Fibroblast of villous mesenchyme (primary cell): ENCODE measurements at places on chromosomes 5 and 9. TPM values are rescaled to one million over a fixed set of nuclear protein-coding genes. Genes with fewer than 3 reads are reported as not detected.

GRCh38 chr5:27450607-27451006, 412.2 kb upstream of the CDH9 start:
- no peak for DNase-seq

DNA sequence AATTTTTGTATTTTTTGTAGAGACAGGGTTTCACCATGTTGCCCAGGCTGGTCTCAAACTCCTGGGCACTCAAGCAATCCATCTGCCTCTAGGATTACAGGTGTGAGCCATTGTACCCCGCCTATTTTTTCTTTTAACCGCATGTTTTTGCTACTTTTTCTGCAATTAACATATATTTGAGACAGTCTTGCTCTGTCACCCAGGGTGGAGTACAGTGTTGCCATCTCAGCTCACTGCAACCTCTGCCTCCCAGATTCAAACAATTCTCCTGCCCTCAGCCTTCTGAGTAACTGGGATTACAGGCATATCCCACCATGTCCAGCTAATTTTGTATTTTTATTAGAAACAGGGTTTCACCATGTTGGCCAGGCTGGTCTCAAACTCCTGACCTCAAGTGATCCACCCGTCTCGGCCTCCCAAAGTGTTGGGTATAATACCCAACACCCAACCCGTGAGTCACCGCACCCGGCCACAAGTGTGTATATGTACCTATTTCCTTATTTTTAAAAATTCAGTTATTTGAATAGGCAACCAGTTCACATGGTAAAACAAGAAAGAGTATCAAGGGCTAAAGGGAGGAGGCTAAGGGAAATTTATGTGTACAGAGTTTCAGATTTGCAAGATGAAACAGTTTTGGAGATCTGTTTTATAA, 13.3 kb downstream of the PHAX start:
- no peak for DNase-seq

GRCh38 chr5:87435144-87435694, 22.5 kb upstream of the CCNH start:
- no peak for DNase-seq

- no peak for DNase-seq
Measured at GRCh38 chr5:43113546-43113945, 7.2 kb upstream of the ZNF131 start.

The CMBL gene
- total RNA-seq = 4.2 and 8.2 TPM in 2 replicates

- DNase-seq = no peak
Measured at GRCh38 chr9:111349766-111350165, 19.7 kb upstream of the OR2K2 start.

DNA sequence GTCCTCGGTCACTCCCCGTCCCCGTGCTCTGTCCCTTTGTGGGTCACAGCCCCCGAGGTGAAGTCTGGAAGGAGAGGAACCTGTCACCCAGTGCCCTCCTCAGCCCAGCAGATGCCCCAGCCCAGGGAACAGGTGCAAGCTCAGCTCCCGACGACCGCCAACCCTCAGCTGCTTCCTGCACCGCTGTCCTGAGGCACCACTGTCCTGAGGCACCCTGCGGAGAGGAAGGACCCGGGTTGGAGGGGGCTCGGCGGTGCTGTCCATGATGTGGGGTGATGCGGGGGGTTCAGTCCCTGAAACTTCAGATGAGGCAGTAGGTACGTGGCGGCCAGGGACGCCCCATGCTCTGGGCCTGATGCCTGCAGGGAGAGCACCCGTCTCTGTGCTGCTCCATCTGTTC, 81.4 kb downstream of the COL5A1 start:
- DNase-seq = no peak

DNA sequence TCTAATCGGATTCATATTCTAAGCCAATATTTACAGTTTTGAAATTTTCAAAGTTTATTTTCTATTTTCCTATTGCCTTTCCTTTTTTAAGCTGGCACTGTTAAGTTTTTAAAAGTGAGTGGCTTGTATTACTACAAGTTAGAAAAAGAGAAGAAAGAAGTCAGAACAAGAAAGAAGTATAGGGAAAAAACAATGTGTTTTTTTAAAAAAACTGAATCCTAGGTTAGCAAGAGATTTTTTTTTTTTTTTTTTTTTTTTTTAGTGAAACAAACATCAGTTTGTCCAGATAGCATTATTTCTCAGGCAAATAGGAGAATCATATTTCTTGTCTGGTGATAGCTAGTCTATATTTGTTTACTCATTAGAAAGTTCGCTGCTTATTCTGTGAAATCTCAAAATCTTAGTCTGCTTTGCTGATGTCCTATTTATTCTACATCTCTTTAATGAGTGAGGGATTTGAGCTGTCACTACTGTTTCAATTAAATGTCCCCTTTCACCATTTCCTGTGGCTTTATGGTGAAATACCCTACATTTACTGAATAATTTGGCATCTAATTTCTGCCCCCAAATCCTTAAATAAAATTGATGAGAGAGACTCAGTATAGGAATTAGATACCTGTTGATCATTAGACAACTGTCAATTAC, 19.1 kb upstream of the LMNB1 start:
- no peak for DNase-seq

- DNase-seq = no peak
Measured at GRCh38 chr5:59559847-59560246, 333.7 kb downstream of the PDE4D start.

GRCh38 chr9:79250806-79251205, 321.0 kb upstream of the TLE4 start:
- no peak for DNase-seq

DNA sequence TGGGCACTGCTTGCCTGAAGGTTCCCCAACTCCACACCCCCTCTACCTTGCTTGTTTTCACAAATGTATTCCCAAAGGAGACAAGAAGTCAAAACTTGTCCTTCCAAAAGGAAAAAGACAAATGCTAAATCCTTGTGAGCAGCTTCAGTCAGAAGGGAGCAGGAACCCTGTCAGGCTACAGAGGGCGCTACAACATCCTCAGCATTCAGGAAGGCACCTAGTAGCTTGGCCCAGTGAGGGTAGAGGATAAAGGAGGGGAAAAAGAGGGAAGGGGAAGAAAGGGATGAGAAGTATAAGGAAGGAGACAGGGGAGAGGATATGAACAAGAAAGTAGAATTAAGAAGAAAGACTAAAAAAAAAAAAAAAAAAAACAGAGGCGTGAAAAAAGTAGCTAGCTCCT, 97.5 kb downstream of the MLLT3 start:
- DNase-seq = no peak

DNA sequence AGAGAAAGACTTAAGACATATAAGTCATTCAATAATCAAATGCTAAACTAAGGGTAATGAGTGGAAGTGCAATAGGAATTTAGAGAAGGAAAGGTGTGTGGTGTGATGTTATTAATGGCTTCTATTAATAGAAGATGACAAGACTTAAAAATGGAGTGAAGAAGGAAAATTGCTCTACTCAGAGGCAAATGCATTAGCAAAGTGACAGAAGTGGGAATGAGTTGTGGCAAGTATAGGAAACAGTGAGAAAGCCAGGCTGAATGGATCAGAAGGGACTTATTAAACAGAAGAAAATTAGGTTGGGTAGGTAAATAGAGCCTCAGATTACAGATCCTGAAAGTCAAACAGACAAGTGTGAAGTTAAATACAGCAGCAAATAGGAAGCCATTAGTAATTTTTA, 5.7 kb downstream of the SKIC3 start:
- no peak for DNase-seq

DNA sequence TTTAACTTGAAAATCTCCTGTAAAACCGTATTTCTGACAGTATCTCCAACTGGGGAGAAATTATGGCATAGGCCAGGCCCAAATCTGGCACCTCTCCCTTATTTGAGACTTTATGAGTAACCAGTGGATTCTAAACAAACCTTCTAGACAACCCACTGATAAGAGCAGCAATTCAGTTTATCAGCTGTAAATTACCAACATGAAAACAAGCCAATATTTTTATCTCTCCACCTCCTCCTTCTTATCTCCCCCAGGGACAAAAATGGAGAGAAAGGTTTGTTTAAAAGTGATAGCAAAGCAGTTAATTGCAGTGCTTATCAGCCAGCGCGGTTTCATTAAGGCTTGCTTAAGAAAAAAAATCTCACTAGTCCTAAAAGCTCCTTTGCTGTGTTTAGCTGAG, 53.8 kb downstream of the KCNV2 start:
- DNase-seq = peak; percentile 66

- DNase-seq = peak; percentile 48
Measured at GRCh38 chr5:176614805-176615478, 5.0 kb upstream of the GPRIN1 start.

DNA sequence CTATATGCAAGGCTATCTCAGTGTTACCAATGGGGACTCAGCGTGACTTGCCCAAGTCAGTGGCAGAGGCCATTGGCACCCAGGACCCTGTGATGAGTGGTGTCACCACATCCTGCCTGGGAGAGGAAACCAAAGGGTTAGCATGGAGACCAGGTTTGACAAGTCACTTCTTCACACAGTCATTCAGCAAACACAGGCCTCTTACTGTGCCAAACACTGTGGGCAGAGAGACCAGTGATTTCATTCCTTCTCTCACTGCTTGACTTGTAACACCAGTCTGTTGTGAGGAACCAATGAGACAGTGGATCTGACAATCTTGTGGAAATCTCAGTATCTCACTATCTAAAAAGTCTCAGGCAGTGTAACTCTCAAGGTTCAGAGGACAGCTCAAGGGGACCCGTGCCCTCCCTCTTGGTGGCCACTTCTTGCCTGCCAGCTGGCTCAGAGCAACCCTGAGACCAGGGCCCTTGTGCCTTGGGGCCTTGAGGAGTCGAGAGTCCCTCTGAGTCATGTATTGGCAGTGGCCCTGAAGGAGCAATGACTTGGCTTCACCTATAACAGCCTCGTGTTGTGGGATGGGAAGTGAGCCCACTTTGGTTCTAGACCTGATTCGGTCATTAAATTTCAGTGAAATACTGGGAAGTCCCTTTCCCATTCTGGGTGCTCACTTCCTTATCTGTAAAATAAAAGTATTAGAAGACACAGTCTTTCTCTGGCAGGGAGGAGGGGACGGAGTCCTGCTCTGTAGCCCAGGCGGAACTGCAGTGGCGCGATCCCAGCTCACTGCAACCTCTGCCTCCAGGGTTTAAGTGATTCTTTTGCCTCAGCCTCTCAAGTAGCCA, 1.6 kb downstream of the FABP6 start:
- no peak for DNase-seq

DNA sequence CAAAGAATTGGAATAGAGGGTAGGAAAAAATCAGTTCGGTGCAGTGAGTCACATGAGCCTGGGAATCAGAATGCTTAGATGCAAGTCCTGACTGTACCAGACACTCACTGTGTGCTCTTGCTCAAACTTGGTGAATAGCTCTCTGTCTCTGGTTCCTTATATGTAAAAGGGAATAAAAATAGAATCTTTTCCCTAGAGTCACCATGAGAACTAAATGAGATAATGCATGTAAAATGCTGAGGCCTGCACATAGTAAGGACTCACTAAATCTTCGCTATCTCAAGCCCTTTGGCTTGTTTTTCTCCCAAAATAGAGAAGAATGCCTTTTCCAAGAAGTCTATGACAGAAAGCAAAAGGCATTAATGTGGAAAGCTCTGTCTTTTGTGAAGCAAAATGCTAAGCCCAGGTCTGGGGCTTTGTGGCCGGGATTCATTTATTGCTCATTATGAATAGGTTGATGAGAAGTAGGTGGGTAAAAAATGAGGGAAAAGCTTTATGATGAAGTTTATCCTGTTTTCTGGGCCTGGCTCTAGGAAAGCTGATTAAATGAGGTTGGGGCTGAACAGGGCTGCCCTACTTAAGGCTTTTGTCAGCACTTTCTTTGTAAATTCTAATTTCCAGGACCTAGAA, 483.3 kb downstream of the DMAC1 start:
- peak; percentile 96 for DNase-seq

- peak; percentile 78 for DNase-seq
Measured at GRCh38 chr5:143057580-143057999, 287.4 kb downstream of the ARHGAP26 start.

DNA sequence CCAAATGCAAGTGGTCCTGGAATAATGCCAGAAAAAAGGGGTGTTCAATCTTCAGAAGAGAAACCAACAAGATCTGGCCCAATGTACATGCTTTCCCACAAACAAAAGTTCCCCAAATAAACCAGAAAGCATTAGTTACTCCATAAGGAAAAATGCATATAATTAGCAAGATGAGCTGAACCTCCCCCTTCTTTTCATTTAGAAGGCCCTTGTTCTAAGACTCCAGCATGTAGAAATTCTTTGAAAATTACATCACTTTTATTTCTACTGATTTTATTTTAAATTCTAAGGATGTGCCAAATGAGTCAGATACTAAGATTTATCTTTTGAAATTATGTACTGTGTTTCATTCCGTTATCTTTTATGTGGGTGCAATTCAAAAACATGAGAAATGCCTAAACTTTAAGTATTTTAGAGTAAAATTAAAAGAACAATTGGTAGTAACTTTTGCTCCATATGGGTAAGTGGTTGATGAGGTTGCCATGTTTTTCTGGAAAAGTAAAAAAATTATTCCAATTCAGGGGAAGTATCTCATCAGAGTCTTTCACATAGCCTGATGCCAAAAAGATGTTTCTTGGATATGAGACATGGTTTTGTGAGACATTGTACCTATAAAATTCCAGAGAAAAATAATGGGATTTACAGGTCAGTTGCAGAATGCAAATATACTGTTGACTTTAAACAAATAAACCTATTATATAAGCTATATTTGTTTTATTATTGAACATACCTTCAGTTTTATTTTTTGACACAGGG, 106.5 kb upstream of the CCDC112 start:
- DNase-seq = peak; percentile 44

The ZCCHC10 gene
- total RNA-seq = 11.0 and 25.5 TPM in 2 replicates

DNA sequence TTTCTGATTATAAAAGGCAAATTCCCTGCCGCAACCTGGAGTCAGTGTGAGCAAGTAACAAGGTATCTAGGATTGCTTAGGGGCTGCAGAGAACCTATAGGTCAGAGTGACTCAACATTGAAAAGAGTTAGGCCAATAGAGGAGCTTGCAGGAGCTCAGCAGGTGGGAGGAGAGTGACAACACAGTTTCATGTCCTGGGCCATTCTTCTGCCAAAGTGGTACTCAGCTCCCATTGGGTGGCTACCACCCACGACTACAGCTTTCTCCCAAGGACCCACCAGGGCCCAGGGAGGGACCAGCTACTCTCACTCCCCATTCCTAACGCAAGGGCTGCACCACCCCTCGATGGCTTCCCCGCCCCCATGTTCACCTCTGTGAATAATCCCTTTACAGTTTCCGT, 86.7 kb upstream of the SPATA31C2 start:
- DNase-seq = no peak

- DNase-seq = no peak
Measured at GRCh38 chr9:129148463-129149204, 29.4 kb downstream of the IER5L start.

DNA sequence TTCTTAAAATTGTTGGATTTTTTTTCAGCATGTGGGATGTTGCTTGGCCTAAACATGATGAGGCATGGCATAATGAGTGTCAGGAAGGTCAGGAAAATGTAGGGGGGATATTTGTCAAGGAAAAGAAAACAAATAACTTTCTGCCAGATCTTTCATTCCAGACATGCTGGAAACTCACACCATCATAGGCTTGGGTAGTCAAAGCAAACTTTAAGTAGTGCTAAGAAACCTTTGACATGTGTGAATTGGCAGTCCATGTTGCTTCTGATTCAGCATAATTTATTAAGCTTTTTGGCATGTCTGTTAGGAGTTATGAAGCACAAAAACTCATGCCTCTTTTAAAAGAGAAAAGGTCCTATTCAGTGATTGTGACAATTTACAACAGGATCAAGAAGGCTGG, 61.3 kb upstream of the MTAP start:
- DNase-seq = no peak

- peak; percentile 75 for DNase-seq
Measured at GRCh38 chr9:14616188-14616982, 76.8 kb downstream of the ZDHHC21 start.

The UNC5A gene
- not detected in 2 replicates for total RNA-seq
